ENCODE measurements at places on chromosomes 3 and 15.

GRCh38 chr3:160398820-160399124 lies 253 bp downstream of the IFT80 start:
- DNase-seq, result no peak

DNA sequence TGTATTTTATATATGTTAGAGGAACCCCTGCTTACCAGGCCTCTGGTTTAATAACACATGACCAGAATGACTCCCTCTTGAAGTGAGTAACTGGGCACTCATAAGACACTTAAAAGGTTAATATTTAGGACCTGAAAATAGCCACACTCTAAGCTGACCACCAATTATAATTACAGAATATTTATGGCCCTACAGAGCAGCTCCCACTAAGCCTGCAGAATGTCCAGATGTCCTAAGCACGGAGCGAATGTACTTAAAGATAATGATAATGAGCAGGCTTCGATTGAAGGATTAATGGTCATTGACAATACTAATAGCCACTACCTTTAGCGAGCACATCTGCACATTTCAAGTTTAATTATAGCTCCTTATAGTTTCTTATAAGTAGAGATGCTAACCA lies 22.8 kb upstream of the KCTD6 start:
- DNase-seq, result no peak

GRCh38 chr15:90497912-90498311 lies 31.8 kb upstream of the CRTC3 start:
- no peak for DNase-seq

- no peak for DNase-seq
These were observed 120.0 kb downstream of the SLCO3A1 start for GRCh38 chr15:91973481-91973880.

DNA sequence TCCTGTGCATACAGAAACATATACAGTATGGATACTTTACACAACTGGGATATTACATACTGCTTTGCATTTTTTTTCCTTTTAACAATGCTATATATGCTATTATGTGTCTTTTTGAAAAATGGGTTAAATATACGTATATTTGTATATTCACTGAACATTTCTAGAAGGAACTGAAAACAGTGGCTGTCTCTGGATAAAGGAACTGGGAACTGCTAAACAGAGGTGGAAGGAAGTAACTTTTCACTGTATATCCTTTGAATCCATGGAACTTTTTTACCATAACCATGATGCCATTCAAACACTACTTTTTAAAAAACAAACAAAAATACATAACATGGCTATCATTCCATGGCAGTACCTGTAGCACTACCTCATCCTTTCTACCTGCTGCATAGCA lies 1.8 kb downstream of the MTFMT start:
- DNase-seq, result no peak

DNA sequence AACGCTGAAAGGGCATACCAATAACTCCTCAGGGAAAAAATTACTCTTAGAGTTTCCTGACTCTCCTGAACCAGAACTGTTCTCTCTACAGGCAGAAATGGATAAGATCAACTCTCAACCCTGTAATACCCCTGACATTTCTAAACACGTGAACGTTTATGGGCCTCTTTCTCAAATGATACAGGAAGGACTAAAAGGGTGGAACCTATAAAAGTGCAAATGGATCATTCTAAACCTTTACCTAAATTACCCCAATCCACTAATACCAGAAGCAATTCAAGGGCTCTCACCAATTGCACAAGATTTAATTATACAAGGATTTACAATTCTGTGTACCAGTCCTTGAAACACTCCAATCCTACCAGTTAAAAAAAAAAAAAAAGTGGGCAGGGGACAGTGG lies 98.0 kb upstream of the FAM174B start:
- DNase-seq, result no peak

DNA sequence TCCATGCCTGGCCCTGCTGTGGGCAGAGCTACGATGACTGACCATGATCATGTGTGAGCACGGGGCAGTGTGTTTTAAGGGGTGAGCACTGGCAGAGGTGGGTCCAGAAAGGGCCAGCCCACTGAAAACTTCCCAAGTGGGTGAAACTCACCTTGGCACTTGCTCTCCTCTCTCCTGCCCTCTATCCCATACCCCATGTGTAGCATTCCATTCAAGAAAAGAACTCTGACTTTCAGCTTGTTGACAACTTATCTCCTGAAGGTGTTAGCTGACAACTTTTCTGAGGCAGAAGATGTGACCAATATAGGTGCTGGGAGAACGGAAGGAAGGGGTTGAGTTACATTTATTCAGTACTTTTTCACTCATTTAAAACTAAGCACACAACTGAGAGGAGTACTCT lies 305.2 kb downstream of the RORA start:
- no peak for DNase-seq

GRCh38 chr3:23600167-23600871 lies 205.4 kb upstream of the UBE2E1 start:
- DNase-seq, result no peak

- DNase-seq, result no peak
These were observed 12.6 kb downstream of the PAQR5 start for GRCh38 chr15:69311319-69311721.

GRCh38 chr15:67089217-67090193 lies 24.1 kb downstream of the SMAD3 start:
- DNase-seq, result no peak

DNA sequence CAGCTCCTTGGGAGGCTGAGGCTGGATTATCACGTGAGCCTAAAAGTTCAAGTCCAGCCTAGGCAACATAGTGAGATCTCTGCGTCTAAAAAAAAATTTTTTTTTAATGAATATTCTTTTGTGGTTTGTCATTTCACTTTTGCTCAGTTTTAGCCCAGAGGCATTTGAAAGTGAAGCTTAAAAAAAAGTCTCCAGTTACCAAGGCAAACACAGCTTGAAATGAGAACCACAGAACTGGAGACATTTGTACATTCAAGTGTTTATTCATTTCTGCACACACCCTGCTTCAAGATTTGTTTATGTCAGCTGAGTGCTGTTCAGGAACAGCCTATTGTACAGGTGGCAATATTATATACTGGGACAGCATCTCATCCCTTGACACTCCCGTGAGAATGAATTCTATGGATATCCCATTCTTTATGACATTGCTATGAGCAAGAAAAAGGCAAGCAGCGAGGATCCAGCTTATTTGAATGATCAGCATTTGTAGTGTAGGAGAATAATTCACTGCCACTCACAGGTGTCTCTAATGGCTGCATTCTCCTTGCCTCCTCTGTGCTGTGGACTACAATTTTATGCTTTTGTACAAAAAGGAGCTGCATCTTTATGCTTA lies 444.8 kb upstream of the GRM7 start:
- DNase-seq, result no peak

DNA sequence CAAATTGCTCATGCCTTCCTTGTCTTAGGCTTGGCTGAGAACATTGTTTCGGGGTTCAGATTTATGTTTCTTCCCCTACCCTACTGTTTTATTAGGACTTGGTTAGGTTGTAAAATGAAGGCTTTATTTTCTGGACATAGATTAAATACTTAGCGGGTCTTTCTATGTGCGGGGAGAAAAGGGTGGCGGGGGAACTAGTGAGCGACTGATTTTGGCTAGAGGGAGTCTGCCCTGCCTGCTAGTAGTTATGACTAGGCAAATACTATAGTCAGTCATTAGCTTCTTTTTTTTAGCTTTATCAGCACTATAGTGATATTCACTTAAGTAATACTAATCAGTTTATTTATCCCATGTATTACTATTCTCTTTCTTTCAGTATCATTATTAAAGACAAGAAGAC lies 3.6 kb downstream of the CADM2 start:
- DNase-seq, result no peak

- DNase-seq, result no peak
These were observed 299.0 kb downstream of the ZBTB20 start for GRCh38 chr3:114848082-114848481.

GRCh38 chr3:58217209-58217811 lies 6.5 kb upstream of the DNASE1L3 start:
- peak; percentile 58 for DNase-seq

DNA sequence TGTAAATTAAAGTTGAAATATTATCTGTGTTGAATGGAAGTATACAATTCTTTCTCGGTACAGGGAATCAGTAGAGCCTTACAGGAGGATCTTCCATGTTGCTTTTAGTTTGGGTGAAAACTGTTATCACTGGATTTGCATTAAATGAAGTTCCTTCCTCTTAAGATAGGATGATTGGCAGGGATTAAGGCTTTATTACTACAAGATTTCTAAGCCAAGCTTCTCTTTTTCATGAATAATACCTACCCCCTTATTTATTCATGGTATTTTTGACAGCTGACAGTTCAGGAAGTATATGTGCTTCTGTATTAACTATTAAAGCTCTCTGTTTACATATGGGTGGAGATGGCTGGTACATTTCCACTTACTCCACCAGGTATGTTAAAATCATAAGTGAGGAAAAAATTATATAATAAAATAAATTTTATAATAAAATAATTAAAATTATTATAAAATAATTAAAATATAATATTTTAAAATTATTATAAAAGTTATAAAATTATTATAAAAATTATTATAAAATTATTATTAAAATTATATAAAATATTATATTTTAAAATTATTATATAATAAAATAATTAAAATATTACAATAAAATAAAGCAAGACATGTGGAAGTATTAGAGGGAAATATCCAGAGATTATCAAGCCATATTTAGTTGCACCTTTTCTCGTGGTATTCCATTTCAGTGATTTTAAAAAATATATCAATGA lies 332.9 kb downstream of the ROBO2 start:
- DNase-seq, result no peak

DNA sequence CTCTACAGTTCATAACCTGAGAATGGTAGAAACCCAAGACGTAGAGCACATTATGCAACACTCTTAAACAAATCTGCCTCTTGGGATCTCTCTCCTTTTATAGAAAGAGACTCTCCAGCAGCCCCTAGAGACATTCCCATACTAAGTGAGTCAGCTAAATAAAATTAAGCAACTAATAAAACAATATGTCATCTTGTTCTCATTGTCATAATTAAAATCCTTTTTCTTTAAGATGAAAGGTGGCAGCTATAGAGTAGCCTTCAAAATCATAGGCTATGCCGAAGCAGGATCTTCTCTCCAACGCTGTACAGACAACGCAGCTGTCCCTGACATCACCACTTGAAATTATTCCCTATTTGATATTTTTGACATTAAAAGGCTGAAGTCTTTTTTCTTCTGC lies 790.0 kb downstream of the FHIT start:
- no peak for DNase-seq

DNA sequence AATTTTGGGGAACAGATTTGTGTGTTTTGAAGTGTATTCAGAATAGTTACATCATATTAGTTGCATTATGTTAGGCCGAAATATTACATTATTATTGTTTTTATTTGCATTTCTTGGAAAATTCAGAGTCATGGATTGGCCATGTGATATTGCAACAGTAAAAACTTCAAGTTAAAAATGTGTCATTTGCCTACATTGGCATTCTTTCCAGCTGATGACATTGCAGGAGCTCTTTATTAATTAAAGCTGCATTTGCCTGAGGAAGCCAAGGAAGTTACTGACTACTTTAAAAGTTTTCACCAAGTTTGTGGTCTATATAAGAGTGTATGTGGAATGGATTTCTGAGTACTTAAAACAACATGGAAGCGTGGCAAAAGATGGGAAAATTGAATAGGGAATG lies 726.4 kb upstream of the SGO1 start:
- DNase-seq, result no peak

DNA sequence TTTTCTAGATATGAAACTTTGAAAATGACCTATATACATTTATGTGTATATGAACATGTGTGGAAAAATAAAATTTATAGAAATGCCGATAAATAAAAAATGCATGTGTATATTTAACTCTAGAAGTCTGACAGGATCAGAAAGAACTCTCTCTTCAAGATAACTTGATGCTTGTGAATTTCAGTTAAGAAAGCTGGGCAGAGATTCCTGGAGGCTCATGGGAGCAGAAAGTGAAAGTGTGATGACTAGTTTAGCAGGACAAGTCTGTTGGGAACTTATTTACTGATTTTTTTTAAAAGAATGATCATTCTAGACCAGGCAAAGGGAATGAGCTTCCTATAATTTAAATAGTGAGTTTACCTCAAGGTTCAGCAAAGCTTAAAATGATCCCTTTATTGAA lies 81.5 kb upstream of the KCNAB1 start:
- DNase-seq, result no peak

DNA sequence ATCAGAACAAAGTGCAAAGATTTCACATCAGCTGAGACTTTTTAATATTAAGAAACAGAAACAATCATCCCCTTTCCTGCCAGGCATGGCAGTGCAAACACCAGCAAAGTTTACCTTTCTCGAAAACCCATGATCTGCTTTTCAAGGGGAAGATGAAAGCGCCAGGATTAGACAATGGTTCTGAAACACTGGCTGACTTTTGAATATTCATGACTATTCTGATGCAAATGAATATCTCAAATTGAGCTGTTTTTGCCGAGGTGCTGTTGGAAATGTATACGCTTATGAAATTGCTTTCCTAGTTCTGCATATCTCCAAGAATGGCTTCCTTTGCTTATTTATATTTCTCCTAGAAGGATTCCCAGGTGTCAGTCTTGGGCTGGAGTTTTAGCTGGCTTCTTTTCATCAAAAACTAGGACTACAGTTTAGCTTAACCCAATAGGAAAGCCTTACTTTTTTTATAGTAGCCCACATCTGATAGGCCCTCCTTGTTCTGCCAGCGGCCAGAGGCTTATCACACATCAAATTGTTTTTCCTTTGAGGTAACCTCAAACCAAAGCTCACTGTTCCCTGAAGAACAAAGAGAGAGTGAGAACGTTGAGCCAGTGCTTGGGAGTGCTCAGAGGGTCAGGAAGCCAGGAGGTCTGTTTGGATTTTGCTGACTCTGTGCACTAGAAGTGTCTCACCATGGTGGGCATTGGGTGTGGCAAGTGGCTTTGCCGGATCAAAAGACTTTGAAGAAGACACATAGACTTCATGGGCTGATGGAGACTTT lies 74.0 kb upstream of the PLCL2 start:
- no peak for DNase-seq

DNA sequence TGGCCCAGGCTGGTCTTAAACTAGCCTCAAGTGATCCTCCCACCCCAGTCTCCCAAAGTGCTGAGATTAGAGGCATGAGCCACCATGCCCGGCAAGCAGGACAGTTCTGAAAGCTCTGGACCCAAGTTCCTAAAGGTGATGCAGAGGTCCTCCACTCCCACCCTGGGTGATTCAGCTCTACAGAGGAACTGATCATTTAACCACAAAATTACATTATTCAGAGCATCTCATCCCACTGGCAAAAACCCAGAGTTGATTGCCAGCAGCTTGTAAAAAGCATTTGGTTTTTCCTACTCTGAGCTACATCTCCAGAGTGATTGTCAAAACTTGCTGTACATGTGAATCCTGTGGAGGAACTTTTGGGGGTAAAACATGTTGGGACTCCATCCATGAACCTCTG lies 60.2 kb downstream of the SLTM start:
- no peak for DNase-seq

GRCh38 chr3:8627201-8627940 lies 17.2 kb downstream of the SSUH2 start:
- no peak for DNase-seq

DNA sequence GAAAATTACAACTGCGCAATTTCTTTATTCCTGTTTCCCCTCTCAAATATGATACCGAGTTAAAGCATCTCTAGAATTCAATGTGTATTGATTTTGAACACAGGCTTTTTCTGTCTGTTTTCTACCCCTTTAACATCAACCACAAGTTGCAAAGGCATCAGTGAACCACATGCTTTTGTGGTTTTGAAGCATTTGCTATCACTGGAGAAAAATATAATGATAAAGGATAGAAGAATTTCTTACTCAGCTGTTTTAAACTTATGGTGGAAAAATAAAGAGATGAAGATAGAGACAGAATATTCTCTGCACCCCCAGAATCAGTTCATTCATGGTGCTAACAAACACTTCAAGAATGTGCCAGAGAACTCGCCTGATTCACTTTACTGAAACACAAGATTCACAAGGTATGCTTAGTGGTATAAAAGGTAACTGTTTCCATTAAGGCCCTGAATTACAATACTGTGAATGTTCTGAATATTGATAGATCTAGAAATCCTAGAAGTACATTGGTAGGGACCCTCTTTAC lies 9.5 kb upstream of the DPPA4 start:
- DNase-seq, result no peak

Measured in uterus (tissue), 4 donors.